Stimulated activated effector memory CD8-positive, alpha-beta T cell treated with anti-CD3 and anti-CD28 coated beads, Interleukin-12 subunit alpha, Interleukin-12 subunit beta, amount 100 ng/mL, for 72 hours (primary cell): ENCODE measurements at places on chromosomes 11 and 22.

- no peak for DNase-seq
Measured at GRCh38 chr22:19383292-19383691, 48.2 kb downstream of the HIRA start.

GRCh38 chr22:20611418-20611817 lies 104.0 kb downstream of the MED15 start:
- DNase-seq = no peak

GRCh38 chr11:61147791-61148620 lies 13.2 kb downstream of the VPS37C start:
- no peak for DNase-seq

DNA sequence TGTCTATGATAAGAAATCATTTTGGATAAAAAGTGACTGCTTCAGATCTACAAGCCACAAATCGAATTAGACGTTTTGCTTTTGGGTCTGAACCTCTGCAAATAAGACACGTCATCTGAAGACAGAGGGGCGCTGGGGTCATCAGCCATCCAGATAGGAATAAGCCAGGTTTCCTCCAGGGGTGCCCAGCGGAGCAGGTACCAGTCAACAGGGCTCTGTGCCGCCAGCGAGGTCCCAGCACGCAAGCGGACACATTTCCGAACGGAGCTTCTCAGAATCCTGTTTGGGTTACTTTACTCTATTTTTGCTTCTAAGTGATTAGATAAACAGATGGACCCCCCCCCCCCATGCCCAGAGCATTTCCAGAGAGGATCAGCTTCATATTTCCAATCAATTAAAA lies 873.8 kb downstream of the BRD1 start:
- DNase-seq = no peak

DNA sequence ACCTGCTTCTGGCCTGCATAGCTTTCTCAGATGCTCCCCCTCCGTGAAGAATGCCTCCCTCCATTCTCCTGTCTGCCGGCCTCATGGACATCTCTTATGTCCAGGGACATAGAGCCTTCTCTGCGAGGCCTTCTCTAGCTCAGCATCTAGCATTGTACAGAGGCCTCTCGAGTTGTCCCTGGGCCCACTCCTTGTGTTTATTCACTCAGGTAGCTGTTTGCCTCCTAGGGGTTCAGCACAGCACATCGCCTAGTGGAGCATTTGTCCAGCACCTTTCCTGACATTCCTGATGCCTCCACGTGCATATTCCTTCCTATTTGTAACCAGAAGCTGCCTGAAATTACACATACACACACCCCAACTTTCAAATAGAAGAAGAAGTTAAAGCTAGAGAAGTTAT lies 101.3 kb downstream of the TBC1D22A start:
- no peak for DNase-seq

- no peak for DNase-seq
Measured at GRCh38 chr11:42494459-42494858, 817.3 kb upstream of the API5 start.

GRCh38 chr11:9600644-9601036 lies 27.2 kb downstream of the WEE1 start:
- no peak for DNase-seq

DNA sequence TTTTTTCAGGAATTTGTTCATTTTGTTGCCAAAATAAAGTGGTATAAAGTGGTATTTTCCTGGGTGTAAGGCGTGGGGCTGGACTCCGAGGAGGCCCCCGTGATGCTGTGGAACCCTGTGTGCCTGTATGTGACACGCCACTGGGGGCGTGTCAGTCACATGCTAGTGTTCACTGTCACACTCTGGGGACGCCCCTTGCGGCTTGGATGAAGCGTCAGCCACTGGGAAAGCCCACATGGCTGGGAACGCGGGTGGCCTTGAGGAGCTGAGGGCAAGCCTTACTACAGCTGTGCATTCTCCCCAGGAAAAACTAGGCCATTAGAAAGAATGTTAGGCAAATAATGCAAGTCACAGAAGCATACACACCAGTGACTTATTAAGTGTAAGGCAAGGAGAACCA lies 77.0 kb upstream of the SLC25A18 start:
- no peak for DNase-seq

DNA sequence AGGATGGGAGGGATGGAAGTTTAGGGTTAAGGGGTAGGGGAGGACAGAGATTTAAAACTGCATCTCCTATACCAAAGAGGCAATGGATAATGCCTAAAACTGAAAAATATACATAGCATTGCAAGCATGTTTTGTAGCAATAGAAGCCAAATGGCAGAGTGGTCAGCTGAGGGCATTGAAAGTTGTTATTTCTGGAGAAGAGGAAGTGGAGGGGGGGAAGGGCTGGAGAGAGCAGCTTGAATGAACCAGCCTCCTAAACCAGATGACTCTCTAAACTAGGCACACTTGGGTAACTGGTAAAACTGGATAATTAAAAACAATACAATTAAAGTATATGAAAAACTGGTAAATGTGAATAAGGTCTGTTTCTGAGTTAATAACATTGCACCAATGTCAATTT lies 70.3 kb upstream of the TP53I11 start:
- no peak for DNase-seq

DNA sequence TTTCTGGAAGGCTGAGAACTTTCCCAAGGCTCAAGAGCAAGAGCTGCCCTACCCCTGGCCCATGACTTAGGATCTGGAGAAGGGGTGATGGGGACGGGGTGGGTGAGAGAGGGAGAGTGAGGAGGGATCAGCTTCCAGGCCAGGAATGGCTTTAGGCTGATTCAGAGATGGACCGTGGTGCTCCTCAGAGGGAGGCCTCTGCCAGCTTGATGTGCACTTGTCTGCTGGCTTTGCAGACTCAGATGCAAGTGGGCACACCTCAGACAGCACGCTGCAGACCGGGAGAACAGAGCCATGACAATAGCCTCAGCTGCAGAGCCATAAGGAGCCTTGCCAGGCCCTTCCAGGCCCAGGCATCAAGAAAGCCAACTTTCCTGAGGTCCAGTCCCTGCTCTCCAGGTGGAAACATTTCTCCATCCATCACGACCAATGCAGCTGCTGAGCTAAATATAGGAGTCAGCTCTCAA lies 41.3 kb downstream of the ALX4 start:
- DNase-seq = no peak

- no peak for DNase-seq
Measured at GRCh38 chr11:72409458-72409857, 24.9 kb downstream of the CLPB start.

- no peak for DNase-seq
Measured at GRCh38 chr11:69918231-69918937, 99.2 kb upstream of the FGF3 start.
